ENCODE measurements at places on chromosomes 16 and 17.

GRCh38 chr17:30312226-30312625 lies 20.5 kb upstream of the BLMH start:
- DNase-seq = no peak

GRCh38 chr16:51648526-51648925 lies 497.5 kb upstream of the SALL1 start:
- no peak for DNase-seq

DNA sequence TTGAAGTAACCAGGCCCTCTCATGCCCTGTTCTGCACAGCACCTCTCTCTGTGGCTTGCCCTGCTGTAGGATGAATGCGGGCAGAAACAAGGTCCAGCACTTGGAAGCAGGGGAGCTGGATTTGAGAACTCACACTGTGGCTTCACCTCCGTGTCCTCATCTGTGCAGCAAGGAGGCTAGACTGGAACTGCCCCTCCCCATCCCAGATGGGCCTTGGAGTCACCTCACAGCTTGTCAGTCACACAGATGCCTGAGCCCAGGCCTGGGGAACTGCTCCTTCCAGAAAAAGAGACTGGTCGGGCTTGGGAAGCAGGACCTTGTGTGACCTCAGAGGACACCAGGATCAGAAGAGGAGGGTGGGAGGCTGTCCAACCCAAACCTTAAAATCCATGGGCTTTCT lies 180.8 kb downstream of the CCT6B start:
- DNase-seq = no peak

DNA sequence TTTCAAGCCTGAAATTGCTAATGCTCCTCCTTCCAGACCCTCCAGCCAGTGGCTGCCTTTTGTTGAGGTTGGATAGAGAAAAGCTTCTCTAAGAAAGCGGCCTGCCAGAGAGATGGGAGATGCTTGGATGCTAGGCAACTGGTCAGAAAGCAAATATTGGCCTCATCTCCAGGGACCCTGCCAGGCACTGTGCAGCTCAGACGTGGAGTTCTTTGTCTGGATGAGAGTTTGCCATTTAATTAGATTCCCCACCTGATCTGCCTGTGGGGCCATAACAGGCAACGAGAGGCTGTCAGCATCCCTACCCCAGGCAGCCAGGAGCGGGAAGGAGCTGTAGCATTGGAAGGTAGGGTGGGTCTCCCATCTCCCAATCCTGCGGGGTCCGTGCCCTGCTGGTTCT lies 52.7 kb downstream of the ASIC2 start:
- no peak for DNase-seq

GRCh38 chr16:85635545-85636140 lies 22.5 kb downstream of the GSE1 start:
- DNase-seq = no peak

Data from upper lobe of right lung (tissue), 1 donor.